ENCODE measurements at places on chromosomes 11 and 22.

GRCh38 chr11:134505125-134505524, 93.1 kb upstream of the B3GAT1 start:
- no peak for DNase-seq

DNA sequence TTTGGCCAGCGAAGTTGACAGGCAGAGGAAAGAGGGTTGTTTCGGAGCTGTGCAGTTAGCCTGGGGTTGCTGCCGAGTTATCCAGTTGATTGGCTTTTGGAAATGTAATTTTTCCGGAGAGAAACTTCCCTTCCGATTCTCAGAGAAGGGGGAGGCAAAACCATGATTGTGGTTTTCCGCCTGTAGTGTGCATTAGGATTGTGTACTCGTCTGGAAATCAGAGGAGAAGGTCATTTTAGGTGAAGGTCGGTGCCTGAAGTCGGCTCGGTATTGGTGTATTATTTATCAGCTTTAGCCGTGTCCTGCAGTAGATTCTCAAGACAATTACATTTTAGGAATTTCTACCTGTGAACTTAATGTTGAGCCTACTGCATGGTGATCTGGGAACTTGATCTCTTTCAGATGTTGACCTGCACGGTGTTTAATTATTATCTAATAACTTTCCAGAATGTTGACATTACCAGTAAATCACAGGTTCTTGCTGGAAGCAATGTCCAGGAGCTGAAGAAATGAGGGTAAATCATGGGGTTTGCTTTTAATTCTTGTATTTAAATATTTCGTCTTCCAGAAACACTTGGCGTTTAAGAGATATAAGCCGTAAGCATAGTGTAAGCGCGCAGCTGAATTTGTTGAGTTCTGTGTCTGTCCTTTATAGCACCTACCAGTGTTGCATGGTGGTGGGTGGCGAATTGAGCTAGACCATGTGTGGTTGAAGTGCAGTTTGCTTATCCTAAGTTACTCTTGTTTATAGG, 1.3 kb downstream of the ARHGEF12 start:
- no peak for DNase-seq

DNA sequence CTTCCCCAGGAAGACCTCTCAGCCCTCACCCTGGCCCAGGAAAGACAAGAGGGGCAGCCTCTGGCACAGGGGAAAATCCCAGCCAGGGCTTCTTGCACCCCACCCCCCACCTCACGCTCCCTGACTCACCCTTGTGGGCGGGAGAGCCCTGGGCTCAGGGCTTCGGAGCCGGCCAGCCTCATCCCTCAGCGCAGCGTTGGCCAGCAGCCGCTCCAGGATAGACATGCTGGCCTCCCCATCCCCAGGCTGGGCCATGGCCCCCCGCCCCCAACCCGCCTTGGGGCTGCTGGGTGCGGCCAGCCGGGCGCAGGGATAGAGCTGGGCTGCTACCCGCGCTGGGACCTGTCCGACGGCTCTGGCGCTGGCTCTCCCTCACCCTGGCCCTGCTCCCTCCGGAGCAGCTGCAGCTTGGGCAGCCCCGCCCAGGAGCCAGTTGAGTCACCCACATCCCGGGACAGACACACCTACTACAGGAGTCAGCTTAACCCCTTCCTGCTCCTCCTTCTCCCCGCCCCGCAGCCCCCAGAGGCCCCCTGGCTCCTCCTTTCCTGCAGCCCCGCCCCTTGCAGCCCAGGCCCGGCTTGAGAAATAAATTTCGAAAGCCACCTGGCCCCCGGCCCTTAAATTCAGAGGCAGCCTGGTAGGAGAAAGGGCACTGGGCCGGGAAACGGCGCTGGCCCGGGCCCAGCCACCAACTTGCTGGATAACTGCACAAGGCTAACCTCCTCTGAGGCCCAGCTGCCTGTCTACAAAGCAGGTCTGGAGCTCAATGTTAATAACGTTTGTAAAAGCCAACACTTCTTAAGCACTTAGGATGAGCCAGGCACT, 13.4 kb downstream of the TNKS1BP1 start:
- peak; percentile 53 for DNase-seq

- DNase-seq: no peak
Measured at GRCh38 chr11:18223591-18224387, 12.8 kb downstream of the SAA4 start.

DNA sequence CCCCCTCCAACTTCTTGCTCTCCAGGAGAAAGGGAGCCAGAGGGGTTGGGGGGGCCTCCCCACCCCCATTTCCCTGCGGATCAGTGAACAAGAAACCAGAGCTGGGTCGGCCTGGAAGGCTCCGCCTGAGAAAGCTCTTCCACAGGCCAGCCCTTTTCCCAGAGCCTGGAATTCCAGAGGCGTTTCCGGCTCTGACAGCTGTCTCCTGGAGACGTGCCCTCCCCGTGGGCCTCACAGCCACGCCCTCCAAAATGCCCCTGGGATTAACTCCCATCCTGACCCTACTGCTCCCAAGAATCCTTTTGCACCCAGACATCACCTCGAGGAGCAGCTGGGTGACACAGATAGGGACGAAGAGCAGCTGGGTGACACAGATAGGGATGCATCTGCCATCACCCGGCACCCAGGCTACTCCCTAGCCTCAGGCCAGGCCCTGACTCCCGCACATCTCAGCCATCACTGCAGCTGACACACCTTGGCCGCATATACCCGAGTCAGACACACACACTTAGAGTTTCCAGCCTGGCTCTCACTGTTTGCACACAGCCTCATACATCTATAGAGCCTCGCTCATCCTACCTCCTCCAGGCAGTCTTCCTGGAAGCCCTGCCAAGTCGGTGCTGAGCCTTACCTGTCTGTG, 7.6 kb upstream of the CDC42EP1 start:
- no peak for DNase-seq

- DNase-seq: no peak
Measured at GRCh38 chr22:35984183-35985175, 44.1 kb downstream of the RBFOX2 start.

DNA sequence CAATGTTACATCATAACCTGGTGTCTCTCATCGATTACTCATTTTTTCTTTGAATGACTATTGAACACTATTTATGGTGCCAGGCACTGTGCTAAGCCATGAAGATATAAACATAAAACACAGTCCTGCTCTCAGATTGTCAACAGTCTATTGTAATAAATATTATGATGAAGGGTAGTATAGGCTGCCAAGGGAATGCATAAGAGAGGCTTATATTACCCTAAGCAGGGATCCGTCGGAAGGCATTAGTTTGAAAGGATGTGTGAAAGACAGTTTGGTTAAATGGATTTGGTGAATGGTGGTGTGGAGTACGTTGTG, 7.2 kb upstream of the CCDC90B start:
- DNase-seq: no peak

DNA sequence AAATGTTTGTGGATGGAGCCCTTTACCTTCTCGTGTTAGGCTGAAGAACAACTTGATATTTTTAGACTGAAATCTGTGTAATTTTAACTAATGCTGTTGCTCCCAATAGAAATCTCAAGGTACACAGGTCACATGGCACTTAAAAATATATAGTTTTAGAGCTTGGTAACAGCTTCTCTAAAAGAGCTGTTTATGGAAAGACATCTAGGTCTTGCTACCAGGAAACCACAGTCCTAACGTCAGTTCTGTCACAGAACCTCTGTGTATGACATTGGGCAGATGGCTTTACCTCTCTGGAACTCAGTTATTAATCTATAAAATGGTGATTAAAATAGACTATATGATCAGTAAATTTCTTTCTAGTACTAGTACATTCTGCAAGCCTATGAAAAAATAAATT, 35.4 kb downstream of the PAK1 start:
- no peak for DNase-seq

GRCh38 chr22:46965555-46966494, 203.4 kb downstream of the TBC1D22A start:
- DNase-seq: no peak

GRCh38 chr22:39655831-39656230, 85.3 kb downstream of the CACNA1I start:
- no peak for DNase-seq

GRCh38 chr11:77471558-77472193, 2.2 kb downstream of the PAK1 start:
- no peak for DNase-seq

DNA sequence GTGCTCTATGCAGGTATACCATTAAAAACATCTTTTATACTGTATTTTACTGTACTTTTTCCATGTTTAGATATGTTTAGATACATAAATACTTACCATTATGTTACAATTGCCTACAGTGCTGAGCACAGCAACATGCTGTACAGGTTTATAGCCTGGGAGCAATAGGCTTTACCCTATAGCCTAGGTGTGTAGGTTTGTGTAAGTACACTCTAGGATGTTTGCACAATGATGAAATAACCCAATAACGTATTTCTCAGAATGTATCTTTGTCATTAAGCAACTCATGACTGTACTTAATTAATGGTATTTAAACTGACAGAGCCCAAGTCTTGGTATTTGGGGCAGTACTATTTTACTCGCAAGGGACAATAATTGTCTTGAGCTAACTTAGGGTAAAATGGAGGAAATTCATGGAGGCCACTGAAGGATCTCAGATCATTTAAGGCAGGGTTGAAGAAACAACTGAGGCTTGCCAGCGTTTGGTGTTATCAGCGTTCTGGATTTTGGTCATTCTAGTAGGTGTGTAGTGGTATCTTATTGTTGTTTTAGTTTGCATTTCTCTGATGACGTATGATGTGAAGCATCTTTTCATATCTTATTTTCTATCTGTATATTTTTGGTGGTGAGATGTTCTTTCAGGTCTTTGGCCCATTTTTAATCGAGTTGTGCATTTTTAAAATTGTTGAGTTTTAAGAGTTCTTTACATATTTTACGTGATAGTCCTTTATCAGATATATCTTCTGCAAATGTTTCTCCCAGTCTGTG, 42.4 kb downstream of the ADAMTS15 start:
- DNase-seq: no peak

DNA sequence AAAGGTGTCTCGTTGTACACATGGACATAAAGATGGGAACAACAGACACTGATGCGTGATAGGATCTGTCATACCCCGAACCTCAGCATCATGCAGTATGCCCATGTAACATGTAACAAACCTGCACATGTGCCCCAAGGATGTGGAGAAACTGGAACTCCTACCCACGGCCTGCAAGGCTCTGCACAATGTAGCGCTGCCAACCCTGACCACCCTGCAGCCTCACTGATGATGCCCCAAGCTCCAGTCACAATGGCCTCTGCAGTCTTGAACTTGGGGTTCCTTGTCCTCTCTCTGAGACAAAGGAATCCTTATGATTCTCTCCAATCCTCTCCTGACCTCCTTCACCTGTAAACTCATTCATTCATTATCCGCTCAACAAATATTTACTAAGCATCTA, 14.2 kb downstream of the LMO1 start:
- no peak for DNase-seq

GRCh38 chr11:75576499-75576918, 14.5 kb downstream of the SERPINH1 start:
- no peak for DNase-seq

DNA sequence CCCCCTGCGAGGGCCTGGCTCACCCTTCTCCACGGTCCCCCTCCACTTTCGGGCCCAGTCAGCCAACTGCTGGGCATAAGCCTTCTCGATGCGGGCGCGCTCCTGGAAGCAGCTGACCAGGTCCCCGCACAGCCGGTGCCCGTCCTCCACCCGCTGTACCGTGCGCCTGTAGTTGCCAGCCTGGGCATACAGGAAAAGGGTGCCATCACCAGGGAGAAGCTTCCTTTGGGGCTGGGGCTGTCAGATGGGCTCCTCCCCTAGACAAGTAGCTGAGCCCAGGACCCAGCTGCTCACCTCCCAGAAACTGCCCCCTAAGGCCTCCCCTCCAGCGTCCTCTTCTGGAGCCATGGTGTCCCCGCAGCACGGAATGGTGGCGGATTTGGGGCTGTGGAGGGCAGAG, 3.9 kb downstream of the PACSIN3 start:
- DNase-seq: no peak

DNA sequence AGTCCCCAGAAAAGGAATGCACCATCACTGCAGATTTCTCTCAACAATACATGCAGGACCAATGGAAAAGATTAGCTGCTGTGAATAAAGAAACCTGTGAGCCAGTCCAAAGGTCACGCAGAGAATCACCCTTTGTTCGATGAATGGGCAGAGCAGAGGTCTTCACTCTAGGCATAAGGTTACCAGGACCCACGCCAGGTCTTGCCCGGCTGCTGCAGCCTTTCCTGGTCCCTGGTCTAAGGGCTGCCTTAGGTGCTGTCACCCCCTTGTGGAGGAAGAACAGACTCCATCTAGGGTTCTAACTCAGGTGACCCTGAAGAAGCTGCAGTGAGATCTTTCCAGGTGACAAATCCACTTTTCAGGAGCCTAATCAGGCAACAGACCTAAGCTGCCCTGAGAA, 29.0 kb upstream of the NAP1L4 start:
- no peak for DNase-seq

DNA sequence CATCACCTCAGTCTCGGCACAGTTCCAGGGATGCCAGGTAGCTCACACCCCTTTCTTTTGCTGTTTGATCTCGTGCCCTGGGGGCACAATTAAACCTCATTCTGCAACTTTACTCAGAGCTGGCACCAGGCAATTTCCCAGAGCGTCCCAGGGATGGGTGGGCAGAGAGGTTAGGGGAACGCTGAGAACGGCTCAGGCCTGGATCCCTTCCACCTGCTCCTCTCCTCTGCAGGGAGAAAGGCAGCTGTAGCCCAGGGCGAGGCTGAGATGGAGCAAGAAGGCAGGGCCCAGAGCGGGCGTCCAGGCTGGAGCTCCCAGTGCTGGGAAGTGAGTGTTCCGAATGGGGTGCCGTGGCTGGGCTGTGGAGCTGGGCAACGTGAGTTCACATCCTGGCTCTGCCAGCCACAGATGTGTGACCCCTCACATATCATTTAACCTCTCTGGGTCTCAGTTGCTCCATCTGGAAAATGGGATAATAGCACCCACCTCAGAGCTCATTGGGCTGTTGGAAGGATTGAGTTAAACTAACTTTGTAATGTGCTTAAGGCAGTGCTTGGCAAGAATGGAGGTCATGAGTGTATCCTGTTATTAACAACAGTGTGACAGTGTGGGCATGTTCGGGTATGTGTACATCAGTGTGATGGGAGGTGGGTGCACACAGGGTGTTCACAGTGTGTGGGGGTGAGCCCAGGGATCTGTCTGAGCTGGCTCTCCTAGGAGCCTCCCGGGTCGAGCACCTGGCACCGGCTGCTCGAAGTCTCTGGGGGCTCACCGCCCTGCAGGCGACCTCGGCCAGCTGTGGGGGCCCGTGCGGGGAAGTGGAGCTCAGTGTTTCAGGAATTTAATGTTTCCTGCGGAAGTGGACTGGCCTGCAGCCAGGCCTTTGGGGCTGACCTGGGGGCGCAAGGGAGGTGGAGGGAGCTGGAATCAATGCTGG, 15.5 kb downstream of the OTUB1 start:
- DNase-seq: no peak

Measured in stimulated activated CD4-positive, alpha-beta T cell treated with anti-CD3 and anti-CD28 coated beads, Interleukin-4, amount 100 ng/mL, for 4 hours (primary cell).